GDM1 (cell line): ENCODE measurements at places on chromosomes 4 and X.

DNA sequence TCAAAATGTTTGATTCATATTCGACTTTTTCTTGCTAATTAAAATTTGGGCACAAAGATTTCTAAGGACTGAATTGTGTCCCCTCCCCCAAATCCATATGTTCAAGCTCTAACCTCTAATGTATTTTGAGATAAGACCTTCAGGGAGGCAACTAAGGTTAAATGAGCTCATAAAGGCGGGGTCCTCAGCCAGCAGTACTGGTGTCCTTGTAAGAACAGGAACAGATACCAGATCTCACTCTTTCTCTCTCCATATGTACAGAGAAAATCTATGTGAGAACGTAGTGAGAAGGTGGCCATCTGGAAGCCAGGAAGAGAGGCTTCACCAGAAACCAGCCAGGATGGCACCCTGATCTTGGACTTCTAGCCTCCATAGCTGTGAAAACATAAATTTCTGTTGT, 116.9 kb downstream of the VEGFC start:
- DNase-seq = no peak

DNA sequence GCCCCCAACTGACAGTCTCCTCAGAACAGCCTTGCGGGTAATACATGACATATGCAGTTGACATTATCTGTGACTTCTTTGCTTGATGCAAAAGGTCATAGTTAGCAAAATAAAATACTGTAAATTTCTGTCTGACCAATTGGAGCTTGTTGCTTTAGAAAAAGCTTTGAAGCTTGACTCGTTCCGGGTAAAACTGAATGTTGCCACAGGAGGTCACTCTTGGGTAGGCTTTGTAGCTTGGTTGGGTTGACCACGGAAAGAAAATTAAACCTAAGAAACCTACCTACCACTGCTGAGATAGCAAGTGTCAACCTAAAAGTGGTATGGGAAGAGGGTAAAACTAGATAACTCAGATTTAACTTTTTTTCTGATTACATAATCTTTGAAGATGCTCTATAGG, 23.2 kb downstream of the PRPS2 start:
- DNase-seq = no peak

DNA sequence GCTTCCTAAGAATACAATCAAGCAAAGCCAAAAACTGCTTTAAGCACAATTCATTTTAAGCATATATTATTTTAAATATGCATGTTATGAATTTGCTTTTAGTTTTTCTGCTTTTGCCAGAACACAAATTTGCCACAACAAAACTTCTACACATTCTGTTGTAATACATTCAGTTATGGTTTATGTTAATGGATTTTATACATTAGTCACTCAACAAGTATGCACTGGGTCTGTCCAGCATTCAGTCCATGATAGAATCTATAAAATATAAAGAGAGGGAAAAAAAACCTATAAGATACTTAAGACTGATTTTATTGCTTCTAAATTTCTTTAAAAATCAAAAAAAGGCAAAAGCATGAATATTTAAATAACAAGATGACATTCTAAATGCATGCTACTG, 22.2 kb downstream of the IQCM start:
- DNase-seq = no peak

DNA sequence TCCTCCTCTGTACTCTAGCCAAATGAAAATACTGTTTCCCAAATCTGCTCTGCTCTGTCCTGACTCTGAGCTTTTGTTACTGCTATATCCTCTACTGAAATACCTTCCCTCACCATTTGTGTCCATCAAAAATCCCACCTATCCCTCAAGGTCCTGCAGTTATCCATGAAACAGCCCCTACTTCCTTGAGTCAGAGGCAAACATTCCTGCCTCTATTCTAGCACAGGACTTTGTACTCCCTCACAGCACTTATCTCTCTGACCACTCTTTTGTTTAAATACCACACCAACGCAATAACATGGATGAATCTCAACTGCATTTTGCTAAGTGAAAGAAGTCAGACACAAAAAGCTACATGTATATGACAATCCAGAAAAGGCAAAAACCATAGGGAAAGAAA, 10.5 kb upstream of the RNF128 start:
- no peak for DNase-seq

GRCh38 chr4:123452616-123453015, 56.0 kb downstream of the SPRY1 start:
- DNase-seq = peak; percentile 20

DNA sequence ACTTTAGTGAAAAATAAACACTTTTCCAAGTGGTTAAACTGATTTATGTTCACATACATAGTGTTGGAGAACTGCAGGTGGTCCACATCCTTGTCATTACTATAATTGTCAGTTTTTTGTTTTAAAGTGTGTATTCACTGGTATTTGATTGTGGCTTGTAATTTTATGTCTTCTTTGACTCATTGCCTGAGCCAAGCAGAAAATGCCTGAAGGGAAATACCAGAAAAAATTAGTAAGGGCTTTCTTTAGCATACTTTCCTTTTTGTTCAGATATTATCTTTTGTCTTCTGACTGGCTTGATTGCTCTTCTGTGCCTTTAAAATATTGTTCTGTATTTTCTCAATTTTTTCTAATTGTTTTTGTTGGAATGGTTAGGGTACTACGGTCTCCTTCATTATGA, 981.3 kb downstream of the C4orf33 start:
- no peak for DNase-seq

DNA sequence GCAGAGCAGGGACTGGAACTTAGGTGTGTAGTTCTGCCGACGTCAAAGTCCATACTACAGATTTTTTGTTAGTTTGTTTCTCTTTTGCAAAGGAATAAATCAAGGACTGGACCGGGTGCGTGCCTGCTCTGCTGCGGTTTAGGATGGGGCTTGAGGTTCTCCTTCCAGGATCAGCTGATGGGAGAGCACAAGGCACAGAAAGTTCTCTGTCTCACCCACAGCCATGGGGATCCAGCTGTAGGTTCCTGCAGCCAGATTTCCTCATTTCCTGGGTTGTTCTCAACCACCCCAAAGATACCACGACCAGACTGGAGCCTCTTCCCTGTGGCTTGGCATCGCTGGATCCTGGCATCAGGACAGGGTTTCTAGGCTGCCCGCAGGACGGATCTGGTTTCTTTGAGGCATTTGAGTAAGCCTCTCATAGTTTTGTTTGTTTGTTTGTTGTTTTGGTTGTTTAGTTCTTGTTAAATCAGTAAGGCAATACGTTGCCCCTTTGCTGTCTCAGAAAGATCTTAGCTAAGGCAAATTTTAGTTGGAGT, 789 bp upstream of the SRPX start:
- no peak for DNase-seq

DNA sequence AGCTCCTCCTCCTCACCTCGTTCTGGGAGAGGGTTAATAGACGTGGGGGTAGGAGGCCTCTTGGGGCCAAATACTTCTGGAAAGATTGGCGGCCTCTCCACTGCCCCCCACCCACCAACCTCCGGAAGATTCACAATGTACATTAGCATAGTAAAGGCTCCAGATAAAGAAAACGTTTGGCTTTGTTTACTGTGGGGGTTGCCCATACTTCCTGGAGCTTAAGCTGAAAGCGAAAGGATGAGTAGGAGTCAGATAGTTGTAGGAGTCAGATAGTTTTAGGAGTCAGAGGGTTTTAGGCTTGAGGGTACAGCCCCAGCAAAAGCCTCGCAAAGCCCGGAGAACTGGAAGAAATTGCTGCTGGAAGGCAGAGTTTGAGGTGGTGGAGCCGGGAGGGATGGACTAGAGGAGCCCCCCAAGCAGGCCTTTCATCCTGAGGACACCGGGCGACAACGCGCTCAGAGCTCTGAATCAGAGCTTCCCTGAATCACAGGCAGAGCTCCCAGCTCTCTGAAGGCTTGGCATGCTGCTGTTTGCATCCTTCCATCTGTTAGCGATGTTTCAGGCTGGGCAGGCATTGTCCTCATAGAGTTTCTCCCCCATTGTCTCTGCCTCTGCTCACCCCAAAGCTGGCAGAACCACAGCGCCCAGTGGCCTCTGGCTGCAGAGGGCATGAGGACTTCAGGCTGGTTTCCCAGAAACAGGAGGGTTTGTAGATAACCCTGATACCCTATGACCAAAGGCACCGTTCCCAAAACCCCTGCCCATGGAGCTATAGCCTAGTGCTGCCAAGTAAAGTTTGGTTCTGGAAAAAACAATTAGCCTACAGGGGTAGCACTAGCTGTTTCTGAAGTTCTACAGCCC, 280.7 kb downstream of the BCOR start:
- DNase-seq = no peak

- DNase-seq = no peak
Observed at GRCh38 chr4:28105271-28105859, 1244.7 kb downstream of the STIM2 start.

DNA sequence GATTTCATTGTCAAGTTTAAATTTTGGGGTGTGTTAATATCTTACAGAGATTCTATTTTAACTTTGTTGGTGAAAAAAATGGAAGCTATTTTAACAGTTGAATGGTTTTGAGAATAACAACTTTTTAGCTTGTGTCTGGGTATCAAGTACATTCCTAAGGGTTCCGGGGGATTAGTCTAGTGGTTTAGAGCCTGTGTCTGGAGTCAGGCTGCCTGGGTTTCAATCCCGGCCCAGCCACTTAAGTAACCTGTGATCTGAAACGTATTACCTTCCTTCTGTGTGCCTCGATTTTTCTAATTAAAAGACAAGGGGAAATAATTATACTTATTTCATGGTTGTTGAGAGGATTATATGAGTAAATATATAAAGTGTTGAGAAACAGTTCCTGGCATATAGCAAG, 288.6 kb upstream of the NR3C2 start:
- no peak for DNase-seq

DNA sequence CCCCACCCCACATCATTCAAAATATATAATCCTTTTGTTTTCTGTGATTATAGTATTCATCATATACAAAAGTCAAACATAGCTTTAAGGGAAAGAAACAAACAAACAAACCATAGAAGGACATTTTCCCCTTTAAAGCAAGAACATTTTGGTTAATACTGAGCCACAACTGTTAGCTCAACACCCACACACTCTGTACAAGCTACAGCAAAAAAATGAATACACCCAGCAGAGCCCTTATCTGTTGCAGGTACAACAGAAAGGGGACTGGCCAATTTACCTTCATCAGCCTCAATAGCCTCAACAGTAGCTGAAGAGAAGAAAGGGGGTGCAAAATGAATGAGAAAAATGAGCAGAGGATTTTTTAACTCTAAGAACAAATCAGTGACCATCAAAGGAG, 318.4 kb downstream of the PPP3CA start:
- DNase-seq = no peak

DNA sequence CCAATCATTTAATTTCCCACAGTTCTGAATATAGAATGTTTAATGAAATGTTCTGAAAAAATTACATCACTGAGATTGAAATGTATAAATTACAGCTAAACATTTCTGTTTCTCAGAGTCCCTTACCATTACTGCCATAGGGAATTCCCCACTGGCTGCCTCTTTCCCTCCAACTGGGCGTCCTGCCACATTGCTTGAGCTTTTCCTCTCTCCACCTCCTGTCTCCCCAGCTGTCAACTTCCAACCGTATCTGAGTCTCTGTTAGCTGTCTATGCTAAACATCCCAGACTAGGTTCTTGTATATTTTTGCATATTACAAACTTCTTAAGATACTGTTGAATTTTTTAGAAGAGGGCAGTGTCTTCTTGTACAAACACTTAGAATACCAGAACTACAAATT, 407.3 kb upstream of the SLIT2 start:
- no peak for DNase-seq

- no peak for DNase-seq
Observed at GRCh38 chr4:55004831-55005230, 120.6 kb downstream of the KDR start.

GRCh38 chr4:93788712-93789111, 39.8 kb upstream of the ATOH1 start:
- DNase-seq = no peak

DNA sequence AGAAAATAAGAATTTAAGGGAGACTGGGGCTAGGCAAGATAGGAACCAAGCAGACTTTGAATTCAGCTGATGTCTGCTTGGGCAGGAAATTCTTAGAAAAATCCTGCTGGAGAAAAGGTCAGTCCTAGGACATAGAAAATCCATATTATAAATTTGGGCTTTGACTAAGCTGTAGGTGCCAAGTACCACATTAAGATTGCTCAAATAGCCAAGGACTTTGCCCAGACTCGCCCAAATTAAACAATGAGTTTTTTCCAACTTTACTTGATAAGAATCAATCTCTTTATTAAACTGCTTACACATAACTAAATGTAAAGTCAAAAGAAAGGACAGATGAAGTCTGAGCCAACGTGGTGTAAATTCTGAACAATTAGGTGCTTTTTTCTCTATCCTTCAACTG, 95.4 kb downstream of the FUNDC1 start:
- no peak for DNase-seq

- DNase-seq = no peak
Observed at GRCh38 chr4:158155656-158156356, 17.0 kb downstream of the GASK1B start.

DNA sequence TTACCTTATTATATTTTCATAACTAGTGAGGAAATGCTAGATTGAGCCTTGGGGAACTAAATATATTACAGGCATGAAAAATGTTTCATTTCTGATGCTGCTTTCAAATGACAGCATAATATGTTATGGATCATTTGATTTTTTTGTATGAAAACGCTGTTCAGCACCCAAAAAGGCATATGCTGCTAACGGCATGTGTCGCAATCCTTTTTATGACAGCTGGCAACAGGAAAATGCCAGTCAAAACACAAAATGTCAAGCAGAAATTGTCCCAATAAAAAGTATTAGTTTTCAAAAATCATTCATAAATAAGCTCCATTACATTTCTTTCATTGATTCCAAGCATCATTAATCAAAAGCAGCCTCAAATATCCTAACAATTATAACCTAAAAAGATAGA, 1244.5 kb downstream of the PCDH7 start:
- DNase-seq = no peak

GRCh38 chrX:39504227-39504626, 593.5 kb downstream of the BCOR start:
- DNase-seq = no peak

- no peak for DNase-seq
Observed at GRCh38 chr4:47469951-47470350, 6.4 kb upstream of the COMMD8 start.

DNA sequence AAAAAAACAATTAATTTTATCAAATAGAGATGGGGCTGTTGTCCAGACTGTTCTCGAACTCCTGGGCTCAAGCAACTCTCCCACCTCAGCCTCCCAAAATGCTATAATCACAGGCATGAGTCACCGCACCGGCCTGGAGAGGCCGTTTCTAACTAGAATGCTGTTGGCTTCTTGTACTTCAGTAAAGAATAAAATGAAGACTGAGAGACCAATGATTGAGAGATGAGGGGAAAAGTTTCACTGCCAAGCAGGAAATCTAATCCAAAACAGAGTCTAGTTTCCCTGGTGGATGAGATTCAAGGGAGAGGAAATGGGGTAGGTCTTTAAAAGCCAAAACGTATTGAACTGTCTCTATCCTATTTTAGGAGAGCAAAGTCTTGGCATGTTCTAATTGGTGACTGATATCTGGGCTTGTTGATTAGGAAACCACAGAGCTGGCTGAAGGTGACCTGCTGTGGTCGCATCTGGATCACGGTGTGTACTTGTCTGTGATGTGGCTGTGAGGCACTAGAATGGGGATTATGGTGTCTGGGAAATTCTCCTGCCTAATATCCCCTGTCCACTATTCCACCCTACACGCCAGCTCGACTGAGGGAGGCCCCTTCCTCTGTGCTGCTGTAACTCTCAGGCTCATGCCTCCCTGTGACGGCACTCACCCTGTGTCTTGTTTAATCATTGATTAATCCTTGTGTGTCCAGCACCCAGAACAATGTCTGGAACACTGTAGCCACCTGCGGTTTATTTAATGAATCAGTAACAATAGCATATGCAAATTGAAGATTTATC, 15.0 kb upstream of the TRIM2 start:
- DNase-seq = no peak
